Activated naive CD8-positive, alpha-beta T cell treated with anti-CD3 and anti-CD28 coated beads, Interleukin-2, amount 50 U/mL, for 24 hours (primary cell): ENCODE measurements at places on chromosomes 1 and 21.

DNA sequence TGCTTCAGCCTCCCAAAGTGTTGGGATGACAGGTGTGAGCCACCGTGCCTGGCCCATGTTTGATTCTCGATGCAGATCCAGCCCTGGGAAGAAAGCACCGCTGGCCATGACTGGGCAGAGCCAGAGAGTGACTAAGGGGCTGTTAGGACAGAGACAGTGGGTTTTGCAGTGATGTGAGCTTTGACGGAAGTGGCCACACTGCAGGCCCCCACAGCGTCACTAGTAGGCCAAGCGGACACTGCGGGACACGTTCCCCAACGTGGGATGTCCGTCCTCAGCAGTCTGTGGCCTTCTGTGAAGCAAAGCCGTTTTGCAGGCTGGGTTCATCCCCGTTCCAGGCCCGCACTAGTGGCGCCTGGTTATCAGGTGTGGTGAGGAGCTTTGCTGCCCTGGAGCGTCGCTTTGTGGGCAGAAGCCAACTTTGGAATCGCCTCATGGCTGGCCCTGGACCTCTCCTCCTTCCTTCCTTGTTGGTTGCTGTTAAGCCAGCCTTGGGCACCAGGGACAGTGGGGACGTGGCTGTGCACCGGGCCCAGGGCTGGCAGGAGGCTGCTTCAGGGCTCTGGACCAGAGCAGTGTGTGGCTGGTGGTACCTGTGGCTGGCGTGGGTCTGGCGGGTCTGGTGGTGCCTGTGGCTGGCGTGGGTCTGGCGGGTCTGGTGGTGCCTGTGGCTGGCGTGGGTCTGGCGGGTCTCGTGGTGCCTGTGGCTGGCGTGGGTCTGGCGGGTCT is 41.2 kb downstream of the SKI start:
- no peak for DNase-seq

- DNase-seq, result no peak
These were observed 57.5 kb downstream of the HSD3B1 start for GRCh38 chr1:119564548-119564947.

DNA sequence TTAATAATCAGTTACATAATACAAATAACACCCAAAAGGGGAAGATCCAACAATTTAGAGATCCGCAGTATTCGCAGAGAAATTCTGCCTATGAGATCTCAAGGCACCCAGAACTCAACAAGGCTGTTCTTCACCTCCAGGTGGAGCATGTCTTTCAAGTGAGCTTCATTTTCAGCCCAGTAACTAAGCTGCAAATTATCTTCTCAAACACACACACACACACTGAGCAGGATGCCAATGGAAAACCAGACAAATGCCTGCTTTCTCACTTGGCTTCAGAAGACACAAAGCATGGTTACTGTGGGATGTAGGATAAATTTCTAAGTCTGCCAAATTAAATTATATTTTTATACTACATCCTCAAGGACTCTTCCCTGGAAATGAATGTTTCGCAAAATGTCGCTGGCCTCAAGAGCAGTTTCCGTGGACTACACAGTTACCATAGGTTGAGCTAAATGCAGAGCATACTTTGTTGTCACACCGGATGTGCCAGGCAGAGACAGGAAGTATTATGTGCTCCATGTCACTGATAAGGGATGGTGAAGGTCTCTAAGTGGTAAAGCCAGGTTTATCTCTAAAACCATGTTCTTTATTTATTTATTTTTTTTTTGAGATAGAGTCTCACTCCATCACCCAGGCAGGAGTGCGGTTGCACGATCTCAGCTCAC is 30.3 kb downstream of the UBR4 start:
- DNase-seq, result no peak

DNA sequence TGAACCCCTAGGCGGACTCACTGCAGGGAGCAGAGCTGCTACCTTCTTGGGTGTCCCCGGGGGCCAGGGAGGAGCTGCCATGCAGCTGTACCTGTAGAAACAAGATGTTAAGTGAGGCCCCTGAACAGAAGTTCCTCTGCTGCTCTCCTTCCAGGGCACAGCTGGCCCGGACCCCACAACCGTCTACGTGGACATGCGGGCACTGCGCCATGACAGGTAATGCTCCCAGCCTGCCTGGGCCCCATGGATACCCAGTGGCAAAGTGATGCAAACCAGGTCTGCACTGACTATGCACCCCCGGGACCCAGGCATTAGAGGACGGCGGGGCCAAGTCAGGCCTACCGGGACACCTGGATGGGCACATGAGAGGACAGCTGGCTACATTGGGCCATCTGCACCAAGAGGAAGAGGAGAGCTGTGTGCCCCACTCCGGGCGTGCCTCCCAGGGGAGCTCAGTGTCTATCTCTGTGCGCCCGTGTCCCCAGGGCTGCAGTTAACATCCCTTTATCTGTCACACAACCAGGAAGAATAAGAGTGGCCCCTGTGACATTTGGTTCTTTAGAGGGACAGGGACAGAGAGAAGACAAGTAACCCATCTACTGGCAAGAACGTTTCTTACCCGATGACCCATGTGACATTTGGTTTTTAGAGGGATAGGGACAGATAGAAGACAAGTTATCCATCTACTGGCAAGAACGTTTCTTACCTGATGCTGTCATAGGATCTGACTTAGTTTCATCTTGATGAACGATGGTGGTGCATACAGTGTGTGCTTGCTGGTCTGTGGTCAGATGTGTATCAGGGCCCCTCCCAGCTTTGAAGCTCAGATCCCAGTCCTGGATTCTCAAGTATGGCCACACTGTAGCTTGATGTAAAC is 44.1 kb downstream of the S100B start:
- DNase-seq, result no peak

DNA sequence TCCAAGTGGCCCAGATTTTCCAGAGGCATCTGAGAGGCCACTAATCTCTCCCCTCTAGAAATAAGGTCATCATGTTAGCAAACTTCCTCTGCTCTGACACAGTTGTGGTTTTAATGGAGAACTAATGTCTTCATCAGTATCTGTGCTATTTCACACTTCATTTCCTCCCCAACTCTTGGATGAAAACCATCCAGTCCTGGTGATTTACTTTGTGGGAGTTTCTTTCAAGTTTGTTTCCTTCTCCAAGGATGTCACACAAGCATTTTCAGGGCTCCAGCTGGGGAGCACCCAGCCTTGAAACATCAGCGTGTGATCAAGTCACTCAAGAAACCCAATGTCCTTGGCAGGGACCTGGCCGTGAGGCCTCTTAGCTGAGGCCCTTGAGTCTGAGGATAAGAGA is 38.8 kb downstream of the TBX15 start:
- DNase-seq, result no peak

DNA sequence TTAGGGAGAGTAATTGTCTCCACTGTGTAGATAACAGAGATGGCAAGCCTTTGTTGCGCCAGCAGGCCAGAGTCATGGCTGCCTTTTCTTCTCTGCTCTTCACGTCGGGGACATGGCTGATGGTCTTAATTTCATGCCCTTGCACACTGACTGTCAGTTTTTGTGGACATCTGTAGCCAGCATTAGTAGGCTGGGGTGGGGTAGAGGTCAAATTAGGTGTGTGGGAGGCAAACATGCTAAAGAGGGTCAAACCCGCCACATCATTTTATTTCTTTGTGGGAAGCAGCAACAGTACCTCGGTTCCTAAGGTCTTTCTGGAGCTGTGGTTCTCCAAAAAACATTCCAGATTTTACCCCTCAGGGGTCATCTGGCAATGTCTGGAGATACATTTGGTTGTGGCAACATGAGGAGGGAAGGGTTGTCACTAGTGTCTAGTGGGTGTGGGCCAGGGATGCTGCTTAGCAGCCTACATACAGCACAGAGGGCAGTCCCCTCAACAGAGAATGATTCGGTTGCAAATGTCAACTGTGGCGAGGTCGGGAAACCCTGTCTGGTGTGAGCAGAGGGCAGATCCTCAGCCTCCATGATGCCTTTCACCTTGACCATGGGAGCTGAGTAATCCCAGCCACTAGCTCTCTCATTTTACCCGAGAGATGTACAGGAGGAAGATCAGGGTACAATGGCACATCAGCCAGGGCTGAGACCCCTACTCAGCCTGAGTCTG is 14.7 kb downstream of the RUNX1 start:
- DNase-seq, result peak; percentile 67

GRCh38 chr1:173532237-173532636 is 55.1 kb downstream of the PRDX6 start:
- DNase-seq, result no peak

- no peak for DNase-seq
These were observed 85.9 kb downstream of the PDE9A start for GRCh38 chr21:42739061-42739931.

DNA sequence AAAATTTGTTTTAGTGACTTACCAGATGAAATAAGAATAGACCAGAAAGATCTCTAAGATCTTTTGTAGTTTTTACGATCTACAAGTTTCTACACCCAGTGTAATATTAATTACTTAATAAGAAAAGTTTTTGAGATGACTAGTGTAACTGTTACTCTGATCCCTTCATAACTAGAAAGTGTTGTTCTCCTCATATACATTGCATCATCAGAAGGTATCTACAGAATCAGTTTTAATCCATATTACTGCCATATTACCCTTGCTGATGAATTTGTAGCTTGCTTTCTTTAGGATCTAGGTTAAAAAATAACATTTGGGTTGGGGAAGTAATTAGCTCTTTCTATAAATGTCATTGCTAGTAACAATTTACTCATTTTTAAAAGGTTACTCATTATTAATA is 72.5 kb downstream of the GPR161 start:
- no peak for DNase-seq

DNA sequence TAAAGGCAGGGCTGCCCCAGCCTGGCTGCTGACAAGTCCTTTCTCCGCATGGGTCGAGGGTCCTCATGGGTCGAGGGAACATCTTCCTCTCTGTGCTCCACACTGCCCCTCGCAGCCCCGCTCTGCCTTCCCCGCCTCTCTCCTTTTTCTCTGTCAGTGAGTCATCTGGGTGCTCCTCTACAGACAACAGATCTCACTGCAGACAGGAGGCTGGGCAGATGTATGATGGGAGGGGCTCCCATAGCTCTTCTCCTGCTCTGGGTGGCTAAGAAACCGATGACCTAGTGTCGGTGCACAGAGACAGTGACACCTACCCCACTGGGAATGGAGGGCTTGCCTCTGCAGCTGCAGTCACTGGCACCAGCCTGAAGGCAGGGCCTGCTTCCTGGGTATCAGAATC is 5.5 kb downstream of the KCNA10 start:
- no peak for DNase-seq

DNA sequence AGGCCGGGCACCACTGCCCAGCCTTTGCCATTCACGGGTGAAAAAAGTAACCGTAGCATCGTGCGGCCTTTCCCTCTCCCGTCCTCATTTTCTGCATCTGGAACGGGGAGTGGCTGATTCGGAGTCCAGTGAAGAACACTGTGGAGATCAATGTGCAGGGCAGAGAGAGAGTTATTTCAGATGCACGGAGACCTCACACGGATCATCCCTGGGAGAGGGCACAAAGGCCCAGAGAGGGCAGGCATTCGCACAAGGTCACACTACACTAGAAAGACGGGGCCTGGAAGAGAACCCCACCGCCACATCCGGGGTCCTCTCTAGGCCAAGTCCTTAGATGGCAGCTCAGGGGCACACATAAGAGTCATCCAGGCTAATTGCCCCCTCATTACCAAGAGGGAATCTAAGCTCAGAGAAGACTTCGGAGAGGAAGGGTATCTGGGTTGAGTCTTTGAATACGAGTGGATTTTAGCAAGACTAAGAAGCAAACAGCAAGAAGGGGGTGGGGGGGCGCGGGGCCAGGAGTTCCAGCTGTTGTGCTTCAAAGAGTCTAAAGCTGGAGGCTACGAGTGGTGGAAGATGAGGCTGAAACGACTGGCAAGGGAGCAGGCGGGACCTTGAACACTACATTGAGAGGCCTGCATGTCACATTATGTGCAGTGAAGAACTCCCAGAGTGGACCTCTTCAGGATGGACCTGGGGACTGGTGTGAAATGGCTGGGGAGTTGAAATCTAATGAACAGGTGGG is 857 bp downstream of the GPX7 start:
- DNase-seq, result peak; percentile 22

- DNase-seq, result no peak
These were observed 2.4 kb downstream of the SLC27A3 start for GRCh38 chr1:153777648-153778047.

DNA sequence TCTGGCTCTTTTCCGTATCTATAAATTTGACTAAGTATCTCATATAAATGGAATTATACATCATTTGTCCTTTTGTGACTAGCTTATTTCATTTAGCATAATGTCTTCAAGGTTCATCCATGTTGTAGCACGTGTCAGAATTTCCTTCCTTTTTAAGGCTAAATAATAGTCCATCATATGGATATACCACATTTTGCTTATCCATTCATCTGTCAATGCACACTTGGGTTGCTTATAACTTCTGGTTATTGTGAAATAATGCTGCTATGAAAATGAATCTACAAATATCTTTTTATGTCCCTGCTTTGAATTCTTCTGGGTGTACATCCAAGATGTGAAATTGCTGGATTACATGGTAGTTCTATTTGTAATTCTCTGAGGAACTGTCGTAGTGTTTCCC is 119.6 kb downstream of the RHOU start:
- no peak for DNase-seq

DNA sequence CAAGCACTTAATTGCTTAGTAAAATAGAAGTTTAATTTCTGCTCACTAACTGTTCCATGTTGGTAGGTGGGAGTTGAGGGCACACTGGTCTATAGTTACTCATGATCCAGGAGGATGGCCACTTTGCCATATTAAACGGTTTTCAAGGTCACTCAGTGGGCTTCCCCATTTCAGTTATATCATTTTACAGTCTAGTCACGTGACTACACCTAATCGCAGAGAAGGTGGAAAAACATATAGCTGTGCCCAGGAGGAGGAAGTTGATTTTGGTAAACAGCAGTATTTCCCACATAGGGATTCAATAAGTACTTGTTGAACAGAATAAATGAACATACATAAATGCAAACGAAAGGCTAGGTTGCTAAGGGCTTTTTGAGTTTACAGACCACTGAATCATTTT is 541.1 kb upstream of the CAMK1G start:
- DNase-seq, result no peak

- no peak for DNase-seq
These were observed 39.2 kb downstream of the CNN3 start for GRCh38 chr1:94887603-94888171.

- no peak for DNase-seq
These were observed 387.3 kb downstream of the LMX1A start for GRCh38 chr1:164969253-164969652.

DNA sequence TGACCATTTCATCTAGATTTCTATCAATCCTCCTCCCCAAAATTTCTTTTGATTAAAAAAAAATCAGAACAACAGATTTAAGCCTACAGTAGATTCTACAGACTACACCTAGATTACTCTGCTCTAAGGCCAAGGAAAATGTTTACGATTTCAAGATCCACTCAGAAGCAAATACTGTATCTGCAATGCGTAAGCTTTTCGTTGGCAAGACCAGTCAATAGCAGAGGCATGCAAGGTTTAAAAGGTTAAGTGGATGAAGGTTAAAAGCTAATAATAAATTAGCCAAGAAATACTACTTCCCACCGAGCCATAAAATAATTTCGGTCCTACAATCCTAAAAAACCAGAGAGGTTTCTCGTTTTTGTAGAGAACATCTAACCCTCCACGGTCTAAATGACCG is 1.3 kb downstream of the CLSTN1 start:
- DNase-seq, result no peak

- no peak for DNase-seq
These were observed 59.8 kb downstream of the PUM1 start for GRCh38 chr1:31005617-31006166.

- no peak for DNase-seq
These were observed 340.6 kb downstream of the SRGAP2C start for GRCh38 chr1:121525355-121525754.

- DNase-seq, result no peak
These were observed 161.4 kb upstream of the LMO4 start for GRCh38 chr1:87167157-87167789.
